ENCODE measurements at places on chromosomes 12 and 14.
A peak's percentile ranks its signal among the peaks of the same experiment; 100 is the strongest.

- ATAC-seq = no peak
These were observed 1161.2 kb upstream of the SEL1L start for GRCh38 chr14:82694820-82695219.

GRCh38 chr14:52352061-52352491 lies 38.0 kb downstream of the PTGER2 start:
- ATAC-seq = no peak

DNA sequence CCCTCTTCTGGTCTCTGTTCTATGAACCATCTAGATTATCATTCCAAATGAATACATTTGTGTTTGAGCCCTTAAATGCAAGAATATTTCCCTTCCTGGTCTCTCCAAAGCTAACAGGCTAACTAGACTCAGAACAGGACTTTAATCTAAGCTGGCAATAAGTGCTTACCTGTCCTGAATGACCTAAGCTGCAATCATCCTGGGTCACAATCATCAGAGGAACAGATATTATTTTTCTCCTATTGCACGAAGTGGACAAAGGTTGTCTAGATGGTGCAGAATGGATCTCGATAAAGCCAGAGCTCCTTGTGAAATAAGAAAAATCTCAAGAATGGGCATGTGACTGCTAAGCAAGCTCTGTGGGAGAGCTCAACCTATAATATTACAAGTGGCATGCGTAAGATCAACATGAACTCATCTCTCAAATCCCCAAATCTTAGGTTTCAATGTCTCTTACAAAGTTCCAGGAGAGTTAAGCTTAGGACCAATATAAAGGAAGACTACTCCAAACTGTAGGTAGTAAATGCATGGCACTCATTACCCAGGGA lies 10.6 kb upstream of the NUMB start:
- ATAC-seq = no peak

DNA sequence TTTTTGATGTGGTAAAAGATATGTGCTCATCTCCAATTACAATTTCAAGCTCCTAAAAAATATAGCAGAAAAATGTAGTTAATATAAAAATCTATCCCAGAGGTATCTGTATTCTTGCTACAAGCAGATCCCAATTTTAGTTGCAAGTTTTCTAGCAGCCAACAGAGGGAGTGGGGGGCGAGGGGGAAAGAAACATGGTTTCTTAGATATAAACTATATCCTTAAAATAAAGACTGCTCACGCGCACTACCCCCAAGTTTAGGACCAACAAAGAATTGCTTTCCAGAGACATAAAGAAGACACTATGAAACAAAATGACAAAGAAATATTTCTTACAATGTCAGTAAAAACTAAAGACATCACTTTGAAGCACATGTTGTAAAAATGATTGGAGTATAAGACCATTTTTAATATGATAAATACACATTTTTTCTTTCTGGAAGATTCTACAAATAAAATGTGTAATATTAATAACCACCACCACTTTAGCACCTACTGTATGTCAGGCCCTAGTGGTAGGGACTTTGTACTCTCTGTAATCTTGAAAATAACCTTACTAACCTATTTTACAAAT lies 5.4 kb downstream of the MAGOHB start:
- ATAC-seq = no peak

GRCh38 chr12:70083677-70084020 lies 159.6 kb upstream of the CNOT2 start:
- ATAC-seq = no peak

DNA sequence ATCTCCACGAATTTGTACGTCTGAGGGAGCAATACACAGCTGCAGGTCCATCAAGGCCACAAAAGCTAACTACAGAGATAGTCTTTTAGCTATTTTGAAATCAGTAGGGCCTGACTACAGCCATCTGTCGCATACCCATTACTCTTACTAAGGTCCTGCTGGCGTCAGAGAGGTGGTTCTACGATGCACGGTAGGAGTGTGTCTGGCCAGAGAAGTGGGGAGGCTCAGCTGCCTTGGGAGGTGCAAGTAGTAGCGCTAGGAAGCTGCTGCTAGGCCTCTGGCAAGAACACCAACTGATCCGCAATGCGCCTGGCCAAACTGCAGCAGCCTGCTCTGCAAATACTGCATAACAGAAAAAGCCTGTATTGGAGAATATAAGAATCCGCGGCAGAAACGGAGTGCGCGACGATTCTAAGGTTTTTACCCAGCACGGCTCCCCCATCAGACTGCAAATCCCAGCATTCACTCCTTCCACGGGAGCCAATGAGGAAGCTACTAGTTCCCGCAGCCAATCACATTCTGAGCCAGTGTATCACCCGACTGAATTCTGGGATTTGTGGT lies 743 bp upstream of the CAND1 start:
- peak; percentile 92 for ATAC-seq

DNA sequence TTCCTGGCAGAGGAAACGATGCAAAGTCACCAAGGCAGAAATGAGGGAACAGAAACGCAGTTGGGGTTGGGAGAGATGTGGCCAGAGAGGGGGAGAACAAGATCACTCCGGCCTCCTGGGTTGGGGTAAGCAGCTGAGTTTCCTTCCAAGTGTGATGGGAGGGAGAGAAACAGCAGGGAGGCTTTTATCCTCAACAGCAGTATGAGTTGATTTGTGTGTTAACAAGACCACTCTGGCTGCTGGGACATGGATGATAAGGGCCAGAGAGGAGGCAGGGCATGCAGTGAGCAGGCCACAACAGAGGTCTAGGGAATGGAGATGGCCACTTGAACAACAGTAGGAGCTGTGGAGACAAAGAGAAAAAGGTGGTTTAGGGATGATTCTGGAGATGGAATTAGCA lies 66.8 kb downstream of the GLRX5 start:
- no peak for ATAC-seq

- ATAC-seq = no peak
These were observed 702.3 kb downstream of the TMEM121 start for GRCh38 chr14:106228541-106229158.

GRCh38 chr12:54337854-54338650 lies 13.1 kb downstream of the COPZ1 start:
- no peak for ATAC-seq

DNA sequence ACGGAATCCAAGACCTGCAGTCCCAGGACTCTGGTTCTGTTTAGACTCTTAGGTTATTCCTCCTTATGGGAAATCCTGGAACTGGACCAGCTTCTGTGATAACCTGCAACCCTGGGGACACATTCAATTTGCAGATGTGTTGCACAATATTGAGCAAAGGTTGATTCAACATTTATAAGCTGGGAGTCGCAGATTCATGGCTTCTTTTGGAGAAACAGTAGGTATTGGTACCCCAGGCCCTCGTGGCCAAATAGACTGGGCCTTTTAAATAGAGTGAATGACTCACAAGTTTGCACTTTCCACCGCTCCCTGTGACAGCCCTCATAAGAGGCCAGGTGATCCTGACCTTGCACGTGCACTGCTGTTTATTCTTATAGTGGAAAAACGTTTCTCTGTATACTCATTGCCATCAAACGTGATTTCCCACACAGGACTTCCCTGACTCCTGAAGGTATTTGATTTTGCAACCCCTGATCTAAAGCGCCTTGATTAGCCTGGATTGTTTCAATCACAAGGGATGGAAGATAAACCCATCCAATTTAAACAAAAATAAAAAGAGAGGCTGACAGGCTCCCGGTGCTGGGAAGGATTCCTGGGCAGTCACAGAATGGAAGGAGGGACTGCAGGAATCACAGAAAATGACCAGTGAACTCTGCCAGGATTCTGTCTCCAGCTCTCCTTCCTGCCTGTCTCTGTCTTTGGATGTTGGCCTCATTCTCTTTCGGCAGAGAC lies 98.0 kb downstream of the VCPKMT start:
- ATAC-seq = peak; percentile 70

GRCh38 chr12:52127683-52128450 lies 48.4 kb downstream of the SMIM41 start:
- ATAC-seq = no peak

GRCh38 chr12:131346555-131347344 lies 364.1 kb upstream of the SFSWAP start:
- no peak for ATAC-seq

DNA sequence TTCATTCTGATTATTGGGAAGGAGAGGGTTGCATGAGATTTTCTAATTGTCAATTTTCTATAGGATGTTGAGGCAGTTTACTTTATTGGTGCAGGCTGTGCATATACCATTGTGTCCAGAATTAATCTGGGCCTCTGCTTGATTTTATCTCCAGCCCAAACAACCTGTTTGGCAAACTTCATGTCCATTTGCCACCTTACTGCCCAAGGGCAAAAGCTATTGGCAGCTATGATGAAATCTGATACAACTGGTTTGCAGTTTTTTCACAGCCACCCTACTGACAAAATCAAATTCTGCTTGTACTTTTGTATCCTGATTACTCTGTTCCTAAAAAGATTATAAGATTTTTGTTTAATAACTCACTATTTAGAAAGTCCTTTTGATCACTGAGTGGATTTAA lies 789.2 kb upstream of the FBXO33 start:
- no peak for ATAC-seq

DNA sequence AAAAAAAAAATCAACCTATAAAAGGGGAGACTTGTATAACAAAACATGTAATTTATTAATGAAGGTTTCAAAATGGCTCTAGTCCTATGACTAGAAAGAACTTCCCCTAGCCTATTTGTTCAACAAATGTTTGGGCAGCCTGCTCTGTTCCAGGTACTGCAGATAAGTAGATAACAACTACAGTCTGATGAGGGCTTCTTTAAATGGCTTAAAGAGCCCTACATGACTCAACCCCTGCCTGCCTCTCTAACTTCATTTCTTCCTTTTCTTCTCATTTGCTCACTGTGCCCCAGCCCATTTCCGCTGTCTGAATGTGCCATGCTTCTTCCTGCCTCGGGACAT lies 21.5 kb downstream of the ALDH6A1 start:
- ATAC-seq = no peak

- peak; percentile 80 for ATAC-seq
These were observed 21.6 kb upstream of the GPR132 start for GRCh38 chr14:105086833-105087307.

DNA sequence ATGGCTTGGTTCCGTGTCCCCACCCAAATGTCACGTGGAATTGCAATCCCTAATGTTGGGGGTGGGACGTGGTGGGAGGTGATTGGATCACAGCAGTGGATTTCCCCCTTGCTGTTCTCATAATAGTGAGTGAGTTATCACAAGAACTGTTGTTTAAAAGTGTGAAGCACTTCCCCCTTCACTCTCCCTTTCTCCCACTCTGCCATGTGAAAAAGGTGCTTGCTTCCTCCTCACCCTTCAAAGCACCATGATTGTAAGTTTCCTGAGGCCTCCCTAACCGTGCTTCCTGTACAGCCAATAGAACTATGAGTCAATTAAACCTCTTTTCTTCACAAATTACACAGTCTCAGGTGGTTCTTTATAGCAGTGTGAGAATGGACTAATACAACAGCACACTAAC lies 5.3 kb upstream of the CEP128 start:
- ATAC-seq = no peak

GRCh38 chr14:52044791-52045522 lies 23.9 kb downstream of the NID2 start:
- ATAC-seq = peak; percentile 94

GRCh38 chr14:34212172-34212929 lies 249.7 kb downstream of the SPTSSA start:
- no peak for ATAC-seq

GRCh38 chr12:84811291-84811690 lies 101.3 kb downstream of the SLC6A15 start:
- ATAC-seq = no peak

DNA sequence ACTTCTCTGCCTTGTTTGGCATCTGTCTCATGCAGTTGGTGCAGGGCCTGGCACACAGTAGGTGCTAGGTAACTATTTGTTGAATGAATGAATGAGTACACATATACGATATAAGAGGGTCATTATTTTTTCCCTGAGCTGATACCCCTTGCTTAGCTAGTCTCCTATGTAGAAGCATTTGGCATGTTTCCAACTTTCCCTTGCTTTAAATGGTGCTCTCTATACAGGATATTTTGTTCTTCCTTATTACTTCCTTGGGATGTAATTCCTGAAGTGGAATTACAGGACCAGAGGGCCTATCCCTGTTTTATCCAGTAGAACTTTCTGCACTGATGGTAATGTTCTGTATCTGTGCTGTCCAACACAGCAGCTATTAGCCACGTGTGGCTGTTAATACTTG lies 250.1 kb upstream of the PWP1 start:
- ATAC-seq = no peak

Measured in SK-N-SH treated with all-trans-retinoic acid at 6 μM for 48 hours (cell line).